ENCODE measurements at places on chromosomes 12 and 14. TPM values are rescaled to one million over a fixed set of nuclear protein-coding genes. Genes with fewer than 3 reads are reported as not detected.
A peak's percentile ranks its signal among the peaks of the same experiment; 100 is the strongest.

DNA sequence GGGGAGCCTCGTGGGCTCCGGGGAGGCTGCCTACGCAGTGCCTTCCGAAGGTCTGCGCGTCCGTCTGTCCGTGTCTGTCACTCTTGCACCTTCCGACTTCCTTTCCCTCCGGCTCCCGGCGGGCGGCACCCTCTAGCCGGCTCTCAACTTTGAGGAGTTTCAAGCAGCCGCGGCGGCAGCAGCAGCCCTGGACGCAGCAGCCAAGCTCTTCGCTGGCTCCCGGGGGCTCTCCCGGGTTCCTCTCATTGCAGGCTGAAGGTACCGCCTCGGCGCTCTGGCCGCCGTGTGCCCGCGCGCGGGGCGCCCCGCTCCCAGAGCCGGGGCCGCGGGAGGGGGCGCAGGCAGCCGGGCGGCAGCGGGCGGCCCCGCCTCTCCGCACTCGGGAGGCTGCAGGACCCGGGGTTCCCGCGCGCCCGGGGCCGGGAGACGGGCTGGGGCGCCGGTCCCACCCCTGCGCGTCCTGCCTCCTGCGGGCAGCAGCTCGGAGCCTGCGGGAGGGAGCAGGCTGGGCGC, at the start of the genes AMIGO2 and PCED1B:
AMIGO2 (minus strand) TSS at position 492 of the 513 bp plus-strand sequence. CDS start 957 bp downstream, outside the sequence.
PCED1B (plus strand) TSS at position 154 of the 513 bp plus-strand sequence. CDS start 155,443 bp downstream, outside the sequence.
- H3K4me3 ChIP-seq = peak within 1 kb of the TSS; percentile 87
- H3K27me3 ChIP-seq = no peaks in the 10 kb centered on the region
- H3K27ac ChIP-seq = peak within 1 kb of the TSS; percentile 78
- no peaks in the 10 kb centered on the region for H3K36me3 ChIP-seq
- H3K4me1 ChIP-seq = peaks cover 17% of the 10 kb centered on the region
- peak; percentile 68 for DNase-seq

DNA sequence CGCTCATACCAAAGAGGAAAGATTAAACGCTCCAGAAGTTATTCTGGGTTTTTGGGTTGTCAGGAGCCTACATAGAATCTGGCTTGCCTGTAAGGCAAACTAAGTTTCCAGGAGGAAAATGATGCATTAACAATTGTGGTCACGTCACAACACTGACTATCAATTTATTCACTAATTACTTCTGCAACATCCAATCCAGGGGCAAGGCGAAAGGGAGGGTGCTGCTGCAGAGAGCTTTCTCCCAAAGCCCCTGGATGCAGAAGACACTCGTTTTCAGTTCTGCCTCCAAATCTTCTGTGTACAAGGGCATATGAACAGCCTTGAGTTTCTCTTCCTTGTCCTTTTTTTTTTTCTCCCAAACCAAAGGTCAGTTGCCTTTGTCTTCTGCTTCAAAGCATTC, 10.5 kb upstream of the SRRM4 start:
- H3K4me1 ChIP-seq = no peaks in the 10 kb centered on the region
- no peak overlapping the region for H3K4me3 ChIP-seq
- no peak overlapping the region for H3K27ac ChIP-seq
- DNase-seq = no peak

The TMED10 gene
- 111 TPM for total RNA-seq

GRCh38 chr12:115118177-115118724, 434.3 kb upstream of the TBX3 start:
- H3K27me3 ChIP-seq = no peaks in the 10 kb centered on the region
- no peaks in the 10 kb centered on the region for H3K36me3 ChIP-seq
- no peak overlapping the region for H3K4me3 ChIP-seq
- no peak for DNase-seq

GRCh38 chr12:117440384-117440783, 79.0 kb upstream of the NOS1 start:
- no peaks in the 10 kb centered on the region for H3K27me3 ChIP-seq
- DNase-seq = no peak
- H3K4me3 ChIP-seq = no peak overlapping the region
- H3K27ac ChIP-seq = no peak overlapping the region

GRCh38 chr14:61638595-61639387, 56.5 kb upstream of the HIF1A start:
- no peaks in the 10 kb centered on the region for H3K27me3 ChIP-seq
- peaks cover 37% of the 10 kb centered on the region for H3K4me1 ChIP-seq
- no peak overlapping the region for H3K27ac ChIP-seq
- H3K4me3 ChIP-seq = no peak overlapping the region
- DNase-seq = no peak

DNA sequence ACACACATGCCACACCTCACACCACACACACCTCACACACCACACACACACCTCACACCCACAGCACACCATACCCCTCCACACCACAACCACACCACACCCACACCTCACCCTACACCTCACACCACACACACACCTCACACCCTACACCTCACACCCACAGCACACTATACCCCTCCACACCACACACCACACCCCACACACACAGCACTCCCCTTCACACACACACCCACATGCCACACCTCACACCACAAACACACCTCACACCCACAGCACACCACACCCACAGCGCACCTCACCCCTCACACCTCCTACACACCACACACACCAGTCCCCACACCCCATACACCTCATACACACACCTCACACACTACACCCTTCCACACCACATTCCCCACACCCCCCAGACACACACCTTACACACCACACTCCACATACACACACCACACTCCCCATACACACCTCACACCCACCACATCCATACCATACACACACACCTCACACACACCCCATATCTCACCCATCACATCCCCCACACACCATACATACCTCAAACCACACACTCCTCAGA, 80.0 kb downstream of the ACTN1 start:
- no peak for DNase-seq
- H3K4me3 ChIP-seq = no peak overlapping the region
- no peaks in the 10 kb centered on the region for H3K4me1 ChIP-seq
- H3K27ac ChIP-seq = no peak overlapping the region
- H3K36me3 ChIP-seq = no peaks in the 10 kb centered on the region

- no peak overlapping the region for H3K27ac ChIP-seq
- H3K36me3 ChIP-seq = peaks cover 70% of the 10 kb centered on the region
Observed at GRCh38 chr12:47797441-47797840, 22.3 kb downstream of the HDAC7 start.

- H3K27me3 ChIP-seq = no peaks in the 10 kb centered on the region
- no peak for DNase-seq
- no peak overlapping the region for H3K4me3 ChIP-seq
- no peaks in the 10 kb centered on the region for H3K4me1 ChIP-seq
- H3K36me3 ChIP-seq = no peaks in the 10 kb centered on the region
Observed at GRCh38 chr12:105466901-105467598, 136.6 kb downstream of the C12orf75 start.

DNA sequence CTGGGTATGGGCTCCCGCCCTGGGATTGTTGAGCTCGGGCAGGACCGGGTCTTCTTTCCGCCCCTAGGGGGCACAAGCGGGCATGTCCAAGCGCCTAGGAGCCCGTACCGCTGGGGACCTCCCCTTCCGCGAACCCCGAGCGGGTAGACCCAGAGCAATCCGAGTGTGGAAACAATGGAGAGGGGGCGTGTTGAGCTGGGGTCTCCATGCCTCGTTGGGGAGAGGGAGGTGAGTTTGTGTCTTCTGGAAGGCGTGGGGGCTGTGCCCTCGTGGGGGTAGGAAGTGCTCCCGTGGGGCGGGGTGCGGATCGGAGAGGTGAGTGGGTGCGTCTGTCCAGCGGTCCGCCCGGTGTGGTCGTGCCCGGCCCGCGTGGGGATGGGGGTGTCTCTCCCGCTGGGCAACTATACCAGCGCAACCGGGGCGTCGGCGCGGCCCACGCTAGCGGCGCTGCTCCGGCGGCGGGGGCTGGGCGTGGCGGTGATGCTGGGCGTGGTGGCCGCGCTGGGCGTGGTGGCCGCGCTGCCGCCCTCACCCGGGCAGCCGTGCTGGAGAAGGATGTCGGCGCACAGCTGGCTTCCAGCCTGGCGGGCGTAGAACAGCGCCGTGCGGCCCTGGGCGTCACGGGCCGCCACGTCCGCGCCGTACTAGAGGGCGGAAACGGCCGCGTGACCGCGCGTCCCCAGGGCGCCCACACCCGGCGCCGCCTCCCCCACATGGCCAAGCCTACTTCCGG, 12.2 kb downstream of the AGAP2 start:
- no peak for DNase-seq
- H3K36me3 ChIP-seq = peaks cover 52% of the 10 kb centered on the region
- H3K4me1 ChIP-seq = peaks cover 16% of the 10 kb centered on the region
- H3K4me3 ChIP-seq = peak overlapping the region; percentile 43
- no peaks in the 10 kb centered on the region for H3K27me3 ChIP-seq

All from B cell (primary cell).